ENCODE measurements at places on chromosomes 2 and 18. TPM values are rescaled to one million over a fixed set of nuclear protein-coding genes. Genes with fewer than 3 reads are reported as not detected.

The EGR4 gene
- not detected for total RNA-seq

- H3K27me3 ChIP-seq = peaks cover 4% of the 10 kb centered on the region
- no peak for DNase-seq
Observed at GRCh38 chr2:11057031-11057430, 98.2 kb upstream of the SLC66A3 start.

The IL1RN gene
- 2.4 TPM for total RNA-seq

GRCh38 chr2:190417045-190417842, 9.1 kb downstream of the MFSD6 start:
- no peaks in the 10 kb centered on the region for H3K27me3 ChIP-seq
- H3K4me1 ChIP-seq = peaks cover 60% of the 10 kb centered on the region
- no peak for DNase-seq
- no peak overlapping the region for H3K4me3 ChIP-seq
- H3K27ac ChIP-seq = no peak overlapping the region

Data from CD4-positive, alpha-beta memory T cell (primary cell).